Panc1 (cell line): ENCODE measurements at places on chromosomes 4 and X. TPM values are rescaled to one million over a fixed set of nuclear protein-coding genes. Genes with fewer than 3 reads are reported as not detected.

DNA sequence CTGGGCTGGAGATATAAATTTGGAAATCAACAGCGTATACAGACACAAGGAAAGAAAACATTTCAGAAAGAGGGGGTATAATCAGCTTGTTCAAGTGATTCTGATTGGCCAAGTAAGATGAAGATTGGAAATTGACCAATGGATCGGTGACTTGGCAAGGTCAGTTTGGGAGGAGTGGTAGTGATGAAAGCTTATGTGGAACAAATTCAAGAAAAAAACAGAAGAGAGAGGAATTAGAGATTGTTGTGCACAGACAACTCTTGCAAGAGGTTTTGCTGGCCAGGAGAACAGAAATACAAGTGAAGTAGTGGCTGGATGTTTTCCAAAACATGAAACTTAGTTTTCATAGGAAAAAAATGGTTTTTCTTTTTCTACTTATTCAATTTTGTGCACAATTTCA is 16.3 kb downstream of the CD38 start:
- no peak for DNase-seq

DNA sequence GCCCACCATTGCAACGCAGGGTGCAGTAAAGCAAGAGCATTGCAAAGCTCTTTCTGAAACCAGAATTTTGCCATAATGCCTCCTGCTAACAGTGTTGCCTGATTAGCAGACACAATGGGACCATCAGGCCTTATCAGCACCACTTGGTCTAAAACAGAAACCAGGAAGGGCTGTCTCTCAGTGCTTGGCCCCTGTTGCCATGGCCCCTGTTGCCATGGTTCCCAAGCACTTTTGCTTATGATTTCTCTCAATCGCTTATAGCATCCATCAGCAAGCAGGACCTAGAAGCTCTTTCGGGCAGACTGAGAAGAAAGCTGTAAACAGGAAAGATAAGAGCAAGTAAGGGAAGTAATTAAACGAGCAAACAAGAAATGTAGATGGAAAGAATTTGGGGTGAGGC is 36.8 kb downstream of the RTL5 start:
- no peak for DNase-seq

- no peak for DNase-seq
Measured at GRCh38 chr4:58809366-58809765, 1699.2 kb upstream of the IGFBP7 start.

DNA sequence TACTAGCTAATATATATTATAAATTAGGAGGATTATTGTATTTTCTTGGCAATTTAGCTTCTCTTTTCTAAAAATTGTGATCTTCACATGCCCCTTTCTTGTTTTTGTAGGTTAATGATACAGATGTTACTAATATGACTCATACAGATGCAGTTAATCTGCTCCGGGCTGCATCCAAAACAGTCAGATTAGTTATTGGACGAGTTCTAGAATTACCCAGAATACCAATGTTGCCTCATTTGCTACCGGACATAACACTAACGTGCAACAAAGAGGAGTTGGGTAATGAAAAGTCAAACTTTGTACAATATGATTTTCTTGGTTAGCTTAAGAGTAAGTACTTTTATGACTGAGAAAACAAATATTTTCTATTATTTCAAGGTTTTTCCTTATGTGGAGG is 74.1 kb downstream of the SLC10A6 start:
- no peak for DNase-seq

DNA sequence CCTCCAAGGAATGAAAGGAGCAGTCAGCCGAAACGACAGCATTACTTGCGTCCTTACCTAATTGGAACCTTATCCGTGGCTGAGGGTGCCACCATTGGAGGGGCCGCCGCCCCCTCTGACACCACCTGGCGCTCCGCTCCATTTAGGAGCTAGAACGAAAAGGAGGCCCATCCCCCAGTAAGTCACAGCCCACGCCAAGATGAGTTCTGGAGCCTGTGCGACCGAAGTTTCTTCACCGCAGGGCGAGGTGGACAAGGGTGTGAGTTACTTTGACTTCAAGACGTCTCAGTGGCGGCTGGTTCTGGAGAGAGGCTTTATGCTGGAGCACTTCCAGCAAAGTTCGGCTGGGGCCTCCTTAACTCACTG is 729 bp upstream of the IRF2 start:
- no peak for DNase-seq

- DNase-seq: no peak
Measured at GRCh38 chrX:135396566-135396965, 25.2 kb upstream of the SMIM10L2A start.

GRCh38 chrX:130896026-130896425 is 7.0 kb downstream of the ENOX2 start:
- no peak for DNase-seq

- no peak for DNase-seq
Measured at GRCh38 chr4:3497523-3498389, 34.5 kb downstream of the LRPAP1 start.

GRCh38 chrX:77953302-77953701 is 16.1 kb downstream of the PGAM4 start:
- DNase-seq: no peak

GRCh38 chr4:70681704-70682103 is 6.6 kb upstream of the UTP3 start:
- DNase-seq: no peak

GRCh38 chr4:122823476-122823875 is 3.2 kb upstream of the FGF2 start:
- no peak for DNase-seq

DNA sequence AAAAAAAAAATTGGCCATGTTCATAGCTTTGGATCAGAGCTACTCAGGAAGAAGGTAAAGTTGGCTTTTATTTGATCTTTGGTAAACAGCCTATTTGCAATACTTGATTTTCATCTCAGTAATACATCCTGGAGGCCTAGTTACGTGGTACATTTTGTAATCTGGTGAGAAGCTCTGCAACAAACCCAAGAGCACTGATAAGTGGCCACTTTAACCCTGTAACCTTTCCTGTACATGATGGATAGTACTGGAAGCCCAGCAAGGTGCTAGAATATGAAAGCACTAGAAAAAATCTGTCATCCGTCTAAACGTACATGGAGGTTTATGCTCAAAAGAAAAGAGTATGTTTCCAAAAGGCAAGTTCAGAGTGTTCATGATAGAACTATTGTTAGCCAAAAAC is 88.3 kb upstream of the BMP2K start:
- DNase-seq: no peak

- no peak for DNase-seq
Measured at GRCh38 chr4:141807103-141807891, 170.9 kb downstream of the IL15 start.

DNA sequence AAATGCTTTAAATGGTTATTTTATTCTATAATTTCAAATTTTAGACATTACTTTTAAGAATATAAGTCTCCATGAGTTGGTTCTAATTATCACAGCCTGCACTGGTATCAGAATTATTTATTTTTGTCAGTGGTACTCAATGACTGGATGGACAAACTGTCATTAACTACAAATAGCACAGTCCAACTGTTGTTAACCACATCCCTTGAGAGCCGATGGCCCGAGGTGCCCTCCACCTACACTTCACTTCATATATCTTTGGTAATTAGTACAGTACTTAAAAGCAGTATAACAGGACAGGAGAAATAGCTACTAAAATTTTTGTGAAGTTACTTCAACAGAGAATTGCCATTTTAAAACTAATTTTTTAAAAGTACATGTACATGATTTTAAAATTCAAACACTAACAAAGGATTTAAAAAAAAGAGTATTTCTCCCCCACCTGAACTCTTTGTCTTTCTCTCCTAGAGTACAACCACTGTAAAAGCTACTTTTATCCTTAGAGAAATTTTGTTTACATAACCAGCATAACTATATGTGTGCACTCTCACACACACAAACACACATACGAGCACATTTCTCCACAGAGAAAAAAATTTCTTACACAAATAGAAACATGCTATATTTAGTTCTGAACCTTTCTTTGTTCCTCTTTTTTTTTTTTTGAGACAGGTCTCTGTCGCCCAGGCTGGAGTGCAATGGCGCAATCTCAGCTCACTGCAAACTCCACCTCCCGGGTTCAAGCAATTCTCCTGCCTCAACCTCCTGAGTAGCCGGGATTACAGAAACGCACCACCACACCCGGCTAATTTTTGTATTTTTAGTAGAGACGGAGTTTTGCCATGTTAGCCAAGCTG is 6.5 kb downstream of the TIFA start:
- DNase-seq: no peak

GRCh38 chr4:13778367-13778766 is 150.8 kb upstream of the BOD1L1 start:
- no peak for DNase-seq

DNA sequence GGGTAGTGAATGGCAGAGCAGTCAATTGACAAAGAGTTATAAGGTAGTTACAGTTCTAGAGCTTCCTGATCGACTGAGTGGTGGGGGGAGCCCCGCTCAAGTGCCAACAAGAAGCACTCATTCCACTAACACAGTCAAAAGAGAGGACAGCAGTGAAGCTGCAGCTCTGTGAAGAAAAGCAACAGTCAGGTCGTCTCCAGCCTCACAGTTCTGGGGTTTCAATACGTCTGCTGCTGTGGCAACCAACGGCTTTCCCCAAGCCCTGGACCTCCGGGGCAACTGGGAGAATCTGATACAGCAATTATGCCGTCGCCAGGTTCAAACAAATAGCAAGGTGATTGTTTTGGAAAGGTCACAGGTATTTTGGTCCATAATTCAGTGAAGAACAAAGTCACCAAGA is 30.8 kb downstream of the GPM6B start:
- no peak for DNase-seq

GRCh38 chrX:93422693-93423092 is 250.7 kb downstream of the NAP1L3 start:
- no peak for DNase-seq

DNA sequence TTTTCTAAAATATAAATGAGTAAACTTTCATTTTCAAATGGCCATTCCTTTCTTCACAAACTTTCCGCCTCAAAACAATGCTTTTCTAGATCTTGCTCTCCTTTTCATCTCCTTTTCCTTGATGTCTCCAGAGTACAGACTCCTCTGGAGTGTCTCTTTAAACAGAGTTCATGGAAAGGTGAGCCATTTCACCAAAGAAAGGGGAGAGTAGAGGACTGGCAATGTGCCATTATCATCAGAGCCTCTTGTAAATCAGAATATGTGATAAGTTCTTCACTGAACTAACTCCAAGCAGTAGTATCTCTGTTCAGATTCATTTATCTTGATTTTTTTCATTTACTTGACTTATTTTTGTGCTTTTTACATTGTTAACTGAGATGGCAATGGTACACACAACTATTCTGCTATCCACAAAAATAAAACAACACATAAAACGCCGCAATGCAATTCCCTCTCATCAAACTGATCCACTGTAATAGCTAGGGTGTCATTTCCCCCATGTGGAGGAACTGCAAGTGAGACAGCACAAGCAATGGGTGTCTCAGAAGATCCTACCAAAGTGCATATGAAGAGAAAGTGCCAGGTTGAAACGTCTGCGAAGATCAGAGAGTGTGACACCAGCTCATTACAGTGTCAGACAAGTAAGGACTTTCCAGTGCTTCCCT is 125.4 kb downstream of the RASL11B start:
- DNase-seq: no peak

DNA sequence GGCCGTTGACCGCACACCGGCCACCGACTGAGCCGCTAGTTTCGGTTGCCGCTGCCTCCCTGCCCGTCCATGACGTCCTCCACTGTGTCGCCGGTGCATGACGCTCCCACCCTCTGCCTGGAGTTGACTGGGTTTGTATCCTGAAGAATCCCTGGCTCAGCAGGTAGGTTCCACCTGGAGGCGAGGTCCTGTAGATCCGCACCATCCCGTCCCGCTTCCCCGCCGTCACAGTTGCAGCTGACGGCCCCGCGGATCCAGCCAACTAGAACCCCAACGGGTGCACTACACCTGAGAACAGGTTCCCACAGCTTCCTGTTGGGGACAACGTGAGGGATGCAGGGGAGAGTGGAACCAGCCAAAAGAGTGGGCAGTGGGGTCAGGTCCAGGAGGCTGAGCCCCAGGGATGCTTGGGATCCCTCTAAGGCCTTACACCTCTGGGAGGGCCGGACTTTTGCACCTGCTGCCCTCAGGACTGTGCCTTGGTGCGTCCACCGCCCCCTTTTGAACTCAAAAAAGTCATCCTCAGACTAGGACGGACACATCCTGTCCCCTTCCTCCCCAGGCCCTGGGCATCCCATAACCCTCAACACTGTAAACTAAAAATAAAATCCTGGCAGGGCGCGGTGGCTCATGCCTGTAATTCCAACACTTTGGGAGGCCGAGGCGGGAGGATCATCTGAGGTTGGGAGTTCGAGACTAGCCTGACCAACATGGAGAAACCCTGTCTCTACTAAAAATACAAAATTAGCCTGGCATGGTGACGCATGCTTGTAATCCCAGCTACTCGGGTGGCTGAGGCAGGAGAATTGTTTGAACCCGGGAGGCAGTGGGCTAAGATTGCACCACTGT is 1.1 kb upstream of the SLBP start:
- no peak for DNase-seq

DNA sequence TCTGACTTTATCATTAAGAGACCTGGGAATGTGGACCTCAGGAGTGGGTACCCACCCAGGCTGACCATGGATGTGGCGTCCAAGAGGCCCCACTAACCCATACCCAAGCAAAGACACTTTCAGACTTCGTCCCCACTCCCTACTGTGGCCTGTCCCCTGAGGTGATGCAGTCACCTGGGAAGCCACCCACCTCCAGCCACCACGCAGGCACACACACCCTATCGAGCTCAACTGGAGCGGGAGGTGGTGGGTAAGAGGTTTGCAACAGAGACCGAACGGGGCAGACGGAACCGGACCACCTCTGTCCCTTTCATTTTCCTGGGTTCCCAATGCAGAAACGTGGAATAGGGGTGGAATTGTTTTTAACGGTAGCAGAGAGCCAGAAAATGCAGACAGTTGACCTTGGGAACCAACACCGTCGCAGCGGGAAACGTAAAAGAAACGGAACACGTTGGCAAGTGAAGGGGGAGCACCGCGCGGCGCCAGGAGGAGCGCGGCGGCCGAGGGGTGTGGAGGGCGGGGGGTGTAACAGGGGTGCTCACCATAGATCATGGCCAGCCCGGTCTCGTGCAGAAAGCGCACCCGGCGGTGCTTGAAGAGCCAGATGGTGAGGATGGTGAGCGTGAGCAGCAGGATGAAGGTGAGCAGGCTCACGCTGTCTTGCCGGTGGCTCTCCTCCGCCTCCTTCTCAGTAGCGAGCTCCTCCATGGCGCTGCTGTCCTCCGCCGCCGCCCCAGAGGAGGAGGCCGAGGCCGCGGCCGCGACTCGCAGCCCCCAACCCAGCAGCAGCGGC is 559 bp downstream of the SLC9A7 start:
- no peak for DNase-seq

DNA sequence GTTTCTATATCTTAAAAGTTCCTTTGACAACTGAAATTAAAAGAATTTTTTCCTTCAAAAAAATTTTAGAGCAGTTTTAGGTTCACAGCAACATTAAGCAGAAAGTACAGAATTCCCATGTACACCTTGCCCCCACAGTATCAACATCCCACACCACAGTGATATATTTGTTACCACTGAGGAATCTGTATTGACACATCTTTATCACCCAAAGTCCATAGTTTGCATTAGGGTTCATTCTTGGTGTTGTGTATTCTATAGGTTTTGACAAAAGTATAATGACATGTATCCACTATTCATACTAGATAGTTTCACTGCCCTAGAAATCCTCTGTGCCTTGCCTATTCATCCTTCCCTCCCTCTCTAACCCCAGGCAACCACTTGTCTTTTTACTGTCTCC is 43.7 kb downstream of the FNIP2 start:
- DNase-seq: no peak

GRCh38 chr4:172842779-172843178 is 325.8 kb upstream of the GALNT7 start:
- no peak for DNase-seq

Gene GAGE12C
- not detected for total RNA-seq

Gene DUSP21
- total RNA-seq: not detected

Gene CYBB
- 0.23 TPM for total RNA-seq

Gene MAB21L2
- total RNA-seq: not detected

Gene DNAAF6
- not detected for total RNA-seq

Gene EGFL6
- total RNA-seq: not detected

Gene PPP4R3C
- not detected for total RNA-seq

Gene TREX2
- total RNA-seq: 2.4 TPM
